ENCODE measurements at places on chromosomes 16 and 17.

DNA sequence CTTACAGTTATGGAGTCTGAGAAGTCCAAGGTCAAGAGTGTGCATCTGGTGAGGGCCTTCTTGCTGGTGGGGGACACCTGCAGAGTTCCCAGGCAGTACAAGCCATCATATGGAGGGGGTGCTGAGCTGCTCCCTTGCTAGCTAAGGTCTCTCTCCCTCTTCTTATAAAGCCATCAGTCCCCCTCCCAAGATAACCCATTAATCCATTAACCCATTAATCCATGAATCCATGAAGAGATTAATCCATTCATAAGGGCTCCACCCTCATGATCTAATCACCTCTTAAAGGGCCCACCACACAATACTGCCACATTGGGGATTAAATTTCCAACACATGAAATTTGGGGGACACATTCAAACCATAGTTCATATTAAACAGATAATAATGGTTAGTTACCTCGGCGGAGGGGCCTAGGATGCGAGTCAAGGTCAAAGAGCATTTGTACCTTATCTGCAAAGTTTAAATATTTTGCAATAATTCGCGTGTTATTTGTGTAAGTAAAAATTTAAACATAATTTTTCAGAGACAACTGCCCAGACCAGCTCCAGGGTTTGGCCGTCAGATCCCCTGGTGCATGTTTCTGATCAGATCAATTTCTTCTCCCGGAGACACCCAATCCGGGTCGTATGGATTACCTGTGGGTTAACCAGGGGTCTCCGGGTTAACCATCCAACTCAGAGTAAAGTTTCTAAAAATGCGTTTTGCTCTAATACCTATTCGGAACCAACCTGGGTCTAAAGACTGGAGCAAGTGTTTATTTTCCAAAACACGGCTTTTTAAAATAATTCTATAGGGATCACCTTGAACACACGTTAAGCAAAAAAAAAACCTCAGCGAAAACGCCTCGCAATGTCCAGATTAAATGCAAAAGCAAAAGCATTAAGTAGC lies 740 bp upstream of the POLR3E start:
- DNase-seq: no peak

- DNase-seq: no peak
Measured at GRCh38 chr17:38864636-38865398, 5.0 kb upstream of the LASP1 start.

DNA sequence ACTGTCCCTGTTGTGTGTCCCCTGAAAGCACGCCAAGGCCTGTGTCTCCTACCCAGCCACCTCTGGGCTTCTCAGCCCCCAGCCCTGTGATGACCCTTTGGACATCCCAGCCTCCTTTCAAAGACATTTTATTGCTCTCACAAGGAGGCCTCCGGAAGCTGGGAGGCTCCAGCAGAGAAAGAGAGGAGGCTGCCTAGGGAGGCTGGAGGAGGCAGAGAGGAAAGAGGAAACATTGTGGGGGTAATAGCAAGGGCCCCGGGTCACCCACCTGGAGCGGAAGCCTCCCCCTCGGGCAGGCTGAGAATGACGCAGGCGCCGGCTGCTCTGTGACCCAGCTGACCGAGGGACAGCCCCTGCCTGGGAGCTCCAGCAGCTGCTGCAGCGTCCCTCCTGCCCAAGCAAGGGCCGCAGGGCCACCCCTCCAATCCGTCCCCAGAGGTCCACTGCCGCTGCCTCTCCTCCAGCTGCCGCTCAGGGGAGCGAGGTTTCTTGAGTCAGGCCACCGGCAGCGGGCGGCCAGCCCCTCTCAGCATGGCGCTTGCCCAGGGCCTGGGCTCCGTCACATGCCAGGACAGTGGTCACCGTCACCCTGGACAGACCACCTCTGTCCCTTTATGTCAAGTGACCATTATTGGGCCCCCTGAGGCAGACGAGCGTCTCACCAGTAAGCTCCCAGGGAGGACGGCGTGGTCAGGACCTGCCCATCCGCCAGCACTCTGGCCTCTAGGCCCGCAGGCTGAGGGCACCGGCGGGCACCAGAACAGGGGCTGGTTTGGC lies 29.3 kb downstream of the ACTG1 start:
- DNase-seq: peak; percentile 24

DNA sequence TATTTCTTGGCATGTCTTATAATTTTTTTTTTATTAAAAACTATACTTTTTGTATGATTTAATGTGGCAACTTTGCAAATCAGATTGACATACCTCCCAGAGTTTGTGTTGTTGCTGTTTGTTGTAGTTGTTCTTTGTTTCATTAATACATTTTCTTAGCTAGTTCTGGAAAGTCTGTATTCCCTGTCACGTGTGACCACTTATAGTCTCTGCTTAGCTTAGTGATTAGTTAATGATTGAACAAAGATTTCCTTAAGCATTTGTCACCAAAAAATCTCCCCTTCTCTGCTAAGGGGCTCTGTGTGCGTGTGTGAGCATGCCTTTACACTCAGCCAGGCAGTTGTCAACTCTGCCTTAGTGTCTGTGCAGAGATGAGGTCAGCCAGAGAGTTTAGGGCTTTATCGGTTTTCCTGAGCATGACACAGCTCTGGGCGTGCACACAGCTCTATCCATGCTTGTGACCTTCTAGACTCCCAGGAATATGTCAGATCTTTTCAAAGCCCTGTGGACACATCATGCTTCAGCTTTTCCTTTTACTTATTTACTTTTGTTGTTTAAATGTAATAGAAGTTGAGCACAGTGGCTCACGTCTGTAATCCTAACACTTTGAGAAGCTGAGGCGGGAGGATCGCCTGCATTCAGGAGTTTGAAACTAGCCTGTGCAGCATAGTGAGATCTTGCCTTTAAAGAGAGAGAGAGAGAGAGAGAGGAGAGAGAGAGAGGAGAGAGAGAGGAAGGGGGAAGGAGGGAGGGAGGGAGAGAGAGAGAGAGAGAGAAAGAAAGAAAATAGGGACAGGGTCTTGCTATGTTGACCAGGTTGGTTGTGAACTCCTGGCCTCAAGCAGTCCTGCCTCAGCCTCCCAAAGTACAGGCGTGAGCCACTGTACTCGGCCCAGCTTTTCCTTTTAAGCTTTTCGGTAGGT lies 21.9 kb downstream of the DNAI2 start:
- DNase-seq: no peak

DNA sequence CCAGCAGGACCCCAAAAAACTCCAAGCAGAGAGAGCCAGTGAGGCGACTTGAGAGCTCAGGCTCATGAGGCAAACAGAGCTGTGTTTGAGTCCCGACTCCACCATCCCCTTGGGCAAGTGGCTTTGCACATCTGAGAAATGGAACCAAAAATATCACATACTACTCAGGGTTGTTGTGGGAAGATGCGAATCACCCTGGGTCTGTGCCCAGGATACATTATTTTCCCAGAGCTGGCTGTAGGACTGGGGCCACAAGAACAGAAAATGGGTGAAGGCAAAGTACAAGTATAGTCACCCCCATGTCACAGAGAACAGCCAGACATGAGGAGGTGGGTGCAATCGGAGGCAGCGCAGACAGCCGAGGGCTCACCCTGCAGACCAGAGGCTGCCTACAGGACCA lies 127.3 kb downstream of the GAS7 start:
- no peak for DNase-seq

GRCh38 chr16:56911771-56912571 lies 20.0 kb upstream of the HERPUD1 start:
- peak; percentile 16 for DNase-seq

DNA sequence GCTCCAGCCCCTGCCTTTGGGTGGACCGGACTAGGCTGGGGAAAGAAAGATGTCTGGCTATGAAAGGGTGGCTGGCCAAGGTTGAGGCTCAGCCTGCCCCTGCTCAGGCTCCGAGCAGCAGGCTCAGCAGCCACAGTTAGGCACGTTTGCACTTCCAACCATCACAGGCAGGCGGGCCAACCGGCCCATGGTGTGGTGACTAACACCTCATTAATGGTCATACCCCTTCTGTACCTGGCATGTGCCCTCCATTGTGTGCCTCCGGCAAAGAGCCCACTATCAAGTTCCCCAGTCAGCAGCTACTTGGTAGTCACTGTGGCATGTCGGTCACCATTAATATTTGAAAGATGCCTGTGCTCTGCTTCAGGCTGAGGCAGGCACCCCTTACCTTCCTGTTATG lies 6.7 kb downstream of the TBC1D24 start:
- no peak for DNase-seq

DNA sequence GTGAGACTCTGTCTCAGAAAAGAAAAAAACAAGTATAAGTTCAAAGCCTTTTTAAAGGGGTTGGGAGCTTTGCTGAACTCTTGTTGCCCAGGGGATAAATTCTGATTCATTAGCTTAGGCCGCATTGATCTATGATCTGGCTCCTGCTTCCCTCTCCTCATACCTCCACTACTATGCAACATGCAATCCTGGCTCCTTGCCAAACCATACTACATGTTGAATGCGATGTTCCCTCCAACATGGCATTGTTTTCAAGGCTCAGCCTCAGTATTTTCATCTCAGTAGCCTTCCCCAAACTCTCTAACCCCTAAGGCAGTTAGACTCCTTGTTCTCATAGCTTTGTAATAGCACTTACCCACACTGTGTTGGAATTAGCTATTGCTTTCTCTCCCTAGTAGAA lies 6.2 kb downstream of the REXO5 start:
- DNase-seq: no peak

GRCh38 chr16:69936252-69936651 lies 14.9 kb upstream of the CLEC18A start:
- no peak for DNase-seq

DNA sequence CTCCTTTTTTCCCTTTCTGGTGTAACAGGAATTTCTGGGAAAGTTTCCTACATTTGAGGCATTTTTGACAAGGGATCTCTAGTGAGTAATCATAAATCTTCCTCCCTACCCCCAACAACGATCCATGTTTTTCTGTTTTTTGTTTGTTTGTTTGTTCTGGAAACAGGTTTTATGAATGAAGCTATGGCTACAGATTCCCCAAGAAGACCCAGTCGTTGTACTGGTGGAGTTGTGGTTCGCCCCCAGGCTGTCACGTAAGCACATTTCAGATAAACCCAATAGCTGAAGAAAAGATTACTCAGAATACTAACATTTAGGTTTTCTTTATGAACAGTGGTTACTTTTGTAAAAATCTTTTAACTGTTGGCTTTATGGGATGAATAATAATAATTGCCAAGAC lies 1.6 kb downstream of the BCAS3 start:
- no peak for DNase-seq

- no peak for DNase-seq
Measured at GRCh38 chr16:12152740-12153139, 176.2 kb downstream of the SNX29 start.

DNA sequence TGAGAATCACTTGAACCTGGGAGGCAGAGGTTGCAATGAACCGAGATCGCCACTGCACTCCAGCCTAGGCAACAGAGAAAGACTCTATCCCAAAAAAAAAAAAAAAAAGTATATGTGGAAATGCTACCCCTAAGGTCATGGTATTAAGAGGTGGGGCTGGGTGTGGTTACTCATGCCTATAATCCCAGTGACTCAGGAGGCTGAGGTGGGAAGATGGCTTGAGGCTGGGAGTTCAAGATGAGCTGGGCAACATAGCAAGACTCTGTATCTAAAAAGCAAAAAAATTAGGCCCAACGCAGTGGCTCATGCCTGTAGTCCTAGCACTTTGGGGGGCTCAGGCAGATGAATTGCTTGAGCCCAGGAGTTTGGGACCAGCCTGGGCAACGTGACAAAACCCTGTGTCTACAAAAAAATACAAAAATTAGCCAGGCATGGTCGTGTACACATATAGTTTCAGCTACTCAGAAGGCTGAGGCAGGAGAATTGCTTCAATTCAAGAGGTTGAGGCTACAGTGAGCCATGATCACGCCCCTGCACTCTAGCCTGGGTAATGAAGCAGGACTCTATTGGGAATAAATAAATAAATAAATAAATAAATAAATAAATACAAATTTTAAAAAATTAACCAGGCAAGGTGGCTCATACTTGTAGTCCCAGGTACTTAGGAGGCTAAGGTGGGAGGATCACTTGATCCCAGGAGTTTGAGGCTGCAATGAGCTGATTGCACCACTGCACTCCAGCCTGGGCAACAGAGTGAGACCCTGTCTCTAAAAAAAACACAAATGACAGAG lies 32.3 kb upstream of the NUFIP2 start:
- DNase-seq: no peak

GRCh38 chr17:45150911-45151809 lies 2.9 kb downstream of the HEXIM1 start:
- DNase-seq: no peak

DNA sequence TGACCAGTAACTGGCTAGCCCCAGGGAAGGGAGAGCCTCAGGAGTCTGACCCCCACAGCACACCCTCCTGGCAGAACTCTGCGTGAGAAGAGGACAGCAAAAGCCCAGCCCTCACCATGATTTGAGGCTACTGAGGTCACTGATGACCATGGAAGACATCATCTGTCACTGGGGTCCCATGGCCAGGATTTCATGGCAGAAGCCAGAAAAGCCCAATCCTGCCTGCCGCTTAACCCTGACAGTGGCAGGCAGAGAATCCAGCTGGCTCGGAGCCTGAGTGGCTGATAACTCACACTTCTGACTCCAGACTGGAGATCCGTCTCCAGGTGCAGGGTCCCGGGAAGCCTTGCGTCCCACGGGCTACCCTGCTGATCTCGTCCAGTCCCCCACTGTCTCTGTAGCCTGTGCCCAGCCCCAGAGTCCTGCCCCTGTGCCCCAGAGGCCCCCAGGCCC lies 17.5 kb downstream of the GRIN2C start:
- peak; percentile 45 for DNase-seq

DNA sequence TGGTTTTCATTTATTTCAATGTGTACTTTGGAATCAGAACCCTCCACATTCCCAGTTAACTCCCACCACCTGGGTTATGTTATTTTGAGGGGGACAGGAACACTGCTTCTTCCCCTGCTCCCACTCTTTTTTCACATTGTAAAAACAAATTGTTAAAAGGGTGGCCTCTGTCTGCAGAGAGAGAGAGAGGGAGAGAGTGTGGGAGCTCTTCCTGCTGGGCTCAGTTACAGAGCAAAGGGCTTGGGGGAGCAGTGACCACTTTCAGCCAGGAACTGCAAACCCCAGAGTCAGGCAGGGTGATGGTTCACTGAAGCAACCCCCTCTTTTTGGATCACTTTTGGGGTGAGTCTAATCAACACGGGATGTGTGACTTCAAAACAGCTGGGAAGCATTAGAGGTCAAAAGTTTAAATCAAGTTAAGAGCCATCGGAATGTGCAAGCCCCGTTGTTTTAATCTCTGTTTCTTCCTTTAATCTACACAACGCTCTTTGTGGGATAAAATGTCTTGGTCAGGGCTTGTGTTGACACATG lies 577.0 kb upstream of the CDH11 start:
- no peak for DNase-seq

GRCh38 chr16:46853713-46854443 lies 22.9 kb upstream of the C16orf87 start:
- peak; percentile 84 for DNase-seq

GRCh38 chr16:23518435-23518891 lies 8.2 kb upstream of the GGA2 start:
- DNase-seq: no peak

GRCh38 chr16:74748616-74749026 lies 26.0 kb downstream of the FA2H start:
- no peak for DNase-seq

Data from thyroid gland (tissue), 4 donors.